Activated CD4-positive, alpha-beta T cell treated with anti-CD3 and anti-CD28 coated beads, Interleukin-2, amount 10 ng/mL, durations not matched to agents 24 days and 14 days (primary cell): ENCODE measurements at places on chromosomes 1 and 21. TPM values are rescaled to one million over a fixed set of nuclear protein-coding genes. Genes with fewer than 3 reads are reported as not detected.
A peak's percentile ranks its signal among the peaks of the same experiment; 100 is the strongest.

DNA sequence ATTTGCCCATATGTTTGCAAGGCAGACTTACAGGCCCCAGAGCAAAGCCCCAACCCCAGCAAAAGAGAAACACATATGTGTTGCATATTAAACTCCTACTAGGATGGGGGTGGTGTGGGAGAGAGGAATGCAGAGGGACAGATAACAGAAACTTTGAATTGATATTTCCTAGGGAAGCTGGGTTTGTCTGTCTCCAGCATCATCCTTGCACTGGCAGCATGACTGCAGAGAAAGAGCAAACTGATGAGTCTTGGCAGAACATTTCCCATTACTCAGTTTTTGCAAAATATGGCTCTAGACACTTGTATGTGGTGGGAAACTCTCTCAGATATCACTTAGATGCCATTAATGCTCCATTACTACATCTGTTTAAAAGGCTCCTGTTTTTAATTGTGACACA, 43.8 kb upstream of the MARK1 start:
- no peak overlapping the region for H3K27ac ChIP-seq
- no peaks in the 10 kb centered on the region for H3K27me3 ChIP-seq
- no peak overlapping the region for H3K4me3 ChIP-seq

AHCTF1 gene
- total RNA-seq, result 47.9 and 56.5 TPM in 2 replicates

DNA sequence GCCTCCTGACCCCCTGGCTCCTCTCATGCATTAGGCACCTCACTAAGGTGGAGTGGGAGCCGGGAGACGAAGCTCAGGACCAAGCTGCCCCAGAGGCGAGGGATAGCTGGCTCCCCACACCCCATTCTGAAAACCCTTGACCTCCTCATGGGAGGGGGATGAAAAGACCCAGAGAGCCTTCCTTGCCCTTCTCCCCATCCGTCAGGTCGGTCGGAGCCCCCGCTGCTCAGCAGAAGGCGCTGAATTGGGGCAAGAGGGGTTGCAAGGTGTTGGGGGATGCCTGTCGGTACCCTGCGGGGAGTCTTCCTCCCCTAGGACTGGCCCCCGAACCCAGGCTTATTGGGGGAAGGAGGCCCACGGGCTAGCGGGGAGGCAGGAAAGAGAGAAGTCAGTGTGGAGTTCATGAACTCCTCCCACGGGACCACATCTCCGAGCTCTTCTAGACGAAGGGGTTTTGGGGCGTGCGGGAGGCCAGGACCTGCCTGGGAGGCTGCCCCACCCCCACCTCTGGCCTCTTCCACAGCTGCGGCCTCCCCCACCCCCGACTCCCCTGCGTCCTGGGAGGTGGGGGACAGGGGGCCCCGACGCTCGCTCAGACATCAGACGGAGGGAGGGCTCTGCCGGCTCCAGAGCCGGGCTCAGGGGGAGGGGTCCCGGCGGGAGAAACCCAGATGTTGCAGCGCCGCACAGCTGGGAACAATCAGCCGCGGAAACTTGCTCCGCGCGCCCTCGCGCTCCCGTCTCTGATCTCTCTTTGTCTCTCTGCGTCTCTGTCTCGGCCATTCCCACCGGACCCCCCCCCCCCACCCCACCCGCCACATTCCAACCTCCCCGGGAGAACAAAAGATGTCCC, 719 bp downstream of the MFAP2 start:
- H3K27me3 ChIP-seq, result peaks cover 26% of the 10 kb centered on the region
- peaks cover 7% of the 10 kb centered on the region for H3K4me1 ChIP-seq
- no peak overlapping the region for H3K4me3 ChIP-seq
- no peak for DNase-seq
- peaks cover 2% of the 10 kb centered on the region for H3K36me3 ChIP-seq
- no peak overlapping the region for H3K27ac ChIP-seq

DNA sequence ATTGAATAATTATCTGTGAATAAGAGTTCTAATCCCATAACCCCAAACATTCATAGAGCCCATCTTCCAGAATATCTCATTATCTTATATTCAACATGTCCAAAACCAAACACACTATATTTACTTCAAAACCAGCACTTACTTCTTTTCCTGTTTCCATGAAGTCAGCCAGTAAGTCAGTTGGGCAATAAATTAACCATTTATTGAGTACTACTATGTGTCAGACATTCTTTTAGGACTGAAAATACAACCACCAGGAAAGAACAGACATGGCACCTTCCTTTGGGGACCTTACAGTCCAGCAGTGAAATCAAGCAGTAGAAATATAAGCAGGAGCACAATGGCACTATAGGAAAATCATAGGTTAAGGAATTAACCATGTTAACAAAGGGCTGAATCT, 8.8 kb downstream of the AK5 start:
- H3K27ac ChIP-seq, result no peak overlapping the region
- no peaks in the 10 kb centered on the region for H3K36me3 ChIP-seq
- no peak for DNase-seq
- H3K27me3 ChIP-seq, result peaks cover 3% of the 10 kb centered on the region

VHLL gene
- total RNA-seq, result 0.54 and 1.0 TPM in 2 replicates

CD5L gene
- total RNA-seq, result not detected in 2 replicates

DNA sequence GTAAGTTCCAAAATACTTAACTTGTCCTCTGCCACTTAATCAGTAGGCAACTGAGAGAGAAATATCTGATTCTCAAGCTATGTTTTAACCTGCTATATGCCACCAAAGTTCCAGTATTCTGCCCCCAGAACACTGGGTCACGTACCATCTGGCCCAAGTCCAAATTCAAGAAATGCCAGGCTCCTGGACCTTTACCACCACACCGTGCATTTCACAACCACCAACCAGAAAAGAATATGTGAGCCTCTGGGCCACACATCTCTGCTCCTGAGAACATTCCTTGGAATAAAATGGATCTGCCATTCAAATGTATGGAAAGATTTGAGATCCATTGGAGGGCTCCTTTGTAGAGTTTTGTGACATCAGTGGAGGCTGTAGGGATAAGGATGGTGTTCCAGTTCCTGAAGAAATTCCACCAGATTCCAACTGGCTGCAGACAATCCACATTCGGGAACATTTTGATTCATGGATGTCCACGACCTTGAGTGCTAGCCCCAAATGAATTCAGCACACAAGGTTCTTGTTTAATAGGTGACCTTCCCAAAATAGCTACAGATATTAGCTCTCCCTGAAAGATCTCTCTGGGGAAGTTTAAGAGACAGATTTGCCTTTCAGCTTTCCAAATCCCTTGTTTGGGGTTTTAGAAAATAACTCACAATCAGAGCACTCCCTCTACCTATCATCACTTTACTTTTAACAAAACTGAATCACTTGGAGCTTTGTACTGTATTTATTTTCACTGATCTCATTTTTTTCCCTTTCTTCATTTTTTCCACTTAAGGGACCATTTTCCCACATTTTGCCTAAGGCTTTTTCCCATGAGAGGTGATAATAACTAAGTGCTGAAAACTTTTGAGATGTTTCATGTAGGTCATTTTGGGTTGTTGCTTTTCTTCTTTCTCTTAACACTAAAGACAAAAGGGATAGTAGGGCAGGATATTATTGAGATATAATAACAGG, 128.4 kb upstream of the ZC3H11B start:
- no peak overlapping the region for H3K4me3 ChIP-seq
- H3K36me3 ChIP-seq, result no peaks in the 10 kb centered on the region
- DNase-seq, result no peak
- H3K27me3 ChIP-seq, result no peaks in the 10 kb centered on the region

- H3K4me1 ChIP-seq, result peaks cover 66% of the 10 kb centered on the region
- no peak for DNase-seq
- peak overlapping the region; percentile 92 for H3K27ac ChIP-seq
- peaks cover 2% of the 10 kb centered on the region for H3K27me3 ChIP-seq
- H3K36me3 ChIP-seq, result peaks cover 65% of the 10 kb centered on the region
Measured at GRCh38 chr1:24926563-24927249, 3.4 kb downstream of the RUNX3 start.

DNA sequence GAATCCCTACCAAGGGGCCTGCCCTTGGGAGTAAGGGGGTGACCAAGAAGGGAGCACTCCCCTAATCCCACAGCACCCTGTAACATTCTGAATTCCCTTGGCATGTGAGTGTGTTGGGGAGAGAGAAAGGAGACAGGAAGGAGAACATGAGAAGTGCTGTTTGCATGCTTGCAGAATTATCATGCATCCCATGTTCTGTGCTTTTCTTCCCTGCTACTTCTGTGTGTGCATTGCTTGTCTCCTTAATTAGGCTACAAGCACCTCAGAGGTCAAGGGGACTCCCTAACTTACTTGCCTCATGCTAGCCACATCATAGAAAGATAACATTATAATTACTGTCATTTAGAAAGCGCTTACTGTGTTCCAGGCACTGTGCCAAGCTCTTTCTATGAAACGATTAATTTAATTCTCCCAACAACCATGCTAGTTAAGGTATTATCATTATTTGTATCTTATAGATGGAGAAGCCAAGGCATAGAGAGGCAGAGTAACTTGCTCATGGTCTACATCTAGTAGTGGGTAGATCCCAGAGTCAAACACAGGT, 11.1 kb downstream of the NOS1AP start:
- no peak for DNase-seq
- no peak overlapping the region for H3K27ac ChIP-seq
- H3K4me1 ChIP-seq, result no peaks in the 10 kb centered on the region
- H3K4me3 ChIP-seq, result no peak overlapping the region

SLFNL1 gene
- total RNA-seq, result 0.14 and 0.26 TPM in 2 replicates

PLA2G2C gene
- total RNA-seq, result 0.28 and 0.40 TPM in 2 replicates

GRCh38 chr1:236204039-236204438, 61.7 kb downstream of the GPR137B start:
- H3K27ac ChIP-seq, result no peak overlapping the region
- no peaks in the 10 kb centered on the region for H3K27me3 ChIP-seq
- no peaks in the 10 kb centered on the region for H3K4me1 ChIP-seq
- H3K36me3 ChIP-seq, result peaks cover 33% of the 10 kb centered on the region

DNA sequence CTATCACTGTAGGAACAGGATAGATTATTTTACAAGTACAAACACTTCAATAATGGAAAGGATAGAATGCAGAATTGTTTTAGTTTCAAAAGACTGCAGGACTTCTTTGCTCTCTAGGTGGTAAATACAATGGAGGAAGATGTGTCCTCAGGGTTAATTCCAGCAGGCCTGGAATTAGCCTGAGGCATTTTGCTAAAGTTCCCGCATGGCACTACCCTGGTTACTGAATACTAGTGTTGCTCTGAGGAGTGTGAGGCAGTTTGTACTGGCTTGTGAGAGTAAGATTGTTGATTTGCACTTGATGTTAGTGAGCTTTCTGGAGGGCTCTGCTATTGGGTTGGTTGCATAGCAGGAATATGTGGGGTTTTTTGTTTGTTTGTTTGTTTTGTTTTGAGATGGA, 61.4 kb downstream of the FASLG start:
- H3K4me3 ChIP-seq, result no peak overlapping the region
- H3K36me3 ChIP-seq, result no peaks in the 10 kb centered on the region
- peaks cover 47% of the 10 kb centered on the region for H3K4me1 ChIP-seq

DNA sequence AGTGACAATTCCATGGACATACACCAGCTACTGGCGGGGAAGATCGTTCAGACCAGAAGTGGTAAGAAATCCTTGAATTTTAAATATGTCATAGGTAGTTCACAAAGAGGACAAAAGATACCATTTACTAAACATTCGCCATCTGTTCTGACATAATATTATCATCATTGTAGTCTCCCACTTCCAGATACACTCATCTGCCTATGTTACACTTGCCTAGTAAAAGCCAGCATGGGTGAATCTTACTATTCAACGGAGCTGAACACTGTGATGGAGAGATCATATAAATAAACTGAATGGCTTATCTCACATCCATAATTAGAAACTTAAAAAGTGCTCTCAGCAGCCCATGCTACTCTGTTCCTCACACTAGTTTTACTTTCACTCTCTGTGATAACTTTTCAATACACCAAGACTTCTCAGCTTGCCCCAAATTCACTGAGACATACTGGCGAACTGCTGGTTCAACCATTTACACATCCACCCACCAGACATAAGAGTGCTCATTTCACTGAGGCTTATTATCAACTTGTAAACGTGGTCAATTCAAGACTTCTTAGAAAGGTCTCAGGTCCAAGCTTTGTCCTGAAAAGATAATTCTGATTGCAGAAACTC, 463 bp upstream of the PRRC2C start:
- DNase-seq, result no peak
- peak overlapping the region; percentile 99 for H3K27ac ChIP-seq
- no peaks in the 10 kb centered on the region for H3K27me3 ChIP-seq
- peaks cover 23% of the 10 kb centered on the region for H3K36me3 ChIP-seq
- H3K4me3 ChIP-seq, result peak overlapping the region; percentile 94
- peaks cover 36% of the 10 kb centered on the region for H3K4me1 ChIP-seq

- H3K4me1 ChIP-seq, result peaks cover 37% of the 10 kb centered on the region
- H3K27me3 ChIP-seq, result peaks cover 2% of the 10 kb centered on the region
- DNase-seq, result no peak
- H3K4me3 ChIP-seq, result no peak overlapping the region
- H3K36me3 ChIP-seq, result peaks cover 25% of the 10 kb centered on the region
Measured at GRCh38 chr1:40162753-40163441, 1.7 kb downstream of the RLF start.
